ENCODE measurements at places on chromosomes 3 and 15. TPM values are rescaled to one million over a fixed set of nuclear protein-coding genes. Genes with fewer than 3 reads are reported as not detected.

DNA sequence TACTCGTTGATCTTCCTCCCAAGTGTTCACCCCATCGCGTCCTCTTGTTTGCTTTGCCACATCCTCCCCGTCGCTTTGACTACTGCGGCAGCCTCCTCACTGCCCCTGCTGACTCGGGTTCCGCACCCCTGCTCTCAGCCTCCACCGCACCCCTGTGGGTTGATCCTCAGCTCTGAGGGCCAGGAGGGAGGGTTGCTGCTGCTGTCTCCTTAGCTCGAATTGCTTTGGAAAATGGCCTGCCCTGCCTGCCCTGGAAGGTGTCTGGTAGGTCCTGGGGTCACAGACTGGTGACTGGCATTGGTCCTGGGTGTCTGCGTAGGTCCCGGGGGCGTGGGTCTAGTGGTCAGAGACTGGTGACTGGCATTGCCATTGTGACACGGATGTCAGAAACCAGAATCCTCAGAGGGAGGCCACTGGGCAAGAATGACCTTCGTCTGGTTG lies 9.4 kb downstream of the MUC4 start:
- peaks cover 21% of the 10 kb centered on the region for H3K27me3 ChIP-seq
- peaks cover 58% of the 10 kb centered on the region for H3K4me1 ChIP-seq
- H3K4me3 ChIP-seq = peak overlapping the region; percentile 16
- DNase-seq = peak; percentile 81

DNA sequence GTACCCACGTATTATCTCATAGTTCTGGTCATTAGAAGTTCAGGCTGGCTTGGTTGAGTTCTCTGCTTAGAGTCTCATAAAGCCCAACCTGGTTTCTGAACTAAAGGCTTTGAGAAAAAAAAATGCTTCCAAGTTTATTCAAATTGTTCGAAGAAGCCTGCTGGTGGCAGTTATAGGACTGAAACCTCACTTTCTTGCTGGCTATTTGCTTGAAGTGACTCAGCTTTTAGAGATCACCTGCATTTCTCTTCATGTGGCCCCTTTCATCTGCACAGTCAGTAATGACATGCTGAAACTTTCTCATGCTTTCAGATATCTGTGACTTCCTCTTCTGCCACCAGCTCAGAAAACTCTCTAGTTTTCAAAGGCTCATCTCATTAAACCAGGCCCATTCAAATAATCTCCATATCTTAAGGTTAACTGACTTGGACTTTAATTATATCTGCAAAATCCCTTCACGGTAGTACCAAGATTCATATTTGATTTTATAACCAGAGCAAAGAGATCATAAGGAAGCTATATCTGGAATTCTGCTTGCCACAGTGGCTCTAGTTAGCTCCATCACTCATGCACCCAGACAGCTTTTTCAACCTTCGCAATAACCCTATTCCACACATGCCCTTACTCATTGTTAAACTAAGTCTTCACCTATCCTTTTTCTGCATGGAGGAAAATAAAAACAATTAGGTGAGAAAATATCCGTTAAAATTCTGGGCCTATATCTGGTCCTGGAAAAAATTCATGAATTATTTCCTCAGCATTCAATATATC lies 433.8 kb upstream of the CBLB start:
- no peaks in the 10 kb centered on the region for H3K27me3 ChIP-seq
- peaks cover 47% of the 10 kb centered on the region for H3K4me1 ChIP-seq
- H3K27ac ChIP-seq = peak overlapping the region; percentile 49
- DNase-seq = peak; percentile 55

DNA sequence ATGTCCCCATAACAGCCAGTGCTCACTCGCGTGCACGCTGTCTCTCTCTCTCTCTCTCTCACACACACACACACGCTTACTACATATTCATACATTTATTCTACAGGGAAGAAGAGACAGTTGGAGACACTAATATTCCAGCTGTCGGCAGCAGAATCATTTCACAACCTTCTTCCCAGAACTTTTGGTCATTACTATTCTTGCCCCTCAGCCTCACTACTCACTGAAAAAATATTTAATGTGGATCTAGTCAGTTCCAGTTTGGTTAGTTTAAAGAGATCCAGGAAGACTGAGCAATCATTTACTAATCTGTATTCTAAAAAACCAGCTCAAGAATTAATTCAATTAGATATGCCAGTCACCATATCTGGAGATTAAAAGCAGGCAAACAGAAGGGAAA lies 394.9 kb downstream of the PTPRG start:
- no peak for DNase-seq
- no peak overlapping the region for H3K4me3 ChIP-seq
- no peaks in the 10 kb centered on the region for H3K27me3 ChIP-seq

- no peak for DNase-seq
- peaks cover 29% of the 10 kb centered on the region for H3K27me3 ChIP-seq
- no peak overlapping the region for H3K27ac ChIP-seq
- no peaks in the 10 kb centered on the region for H3K36me3 ChIP-seq
- H3K4me1 ChIP-seq = no peaks in the 10 kb centered on the region
These were observed 23.1 kb downstream of the LRRC31 start for GRCh38 chr3:169846458-169847193.

DNA sequence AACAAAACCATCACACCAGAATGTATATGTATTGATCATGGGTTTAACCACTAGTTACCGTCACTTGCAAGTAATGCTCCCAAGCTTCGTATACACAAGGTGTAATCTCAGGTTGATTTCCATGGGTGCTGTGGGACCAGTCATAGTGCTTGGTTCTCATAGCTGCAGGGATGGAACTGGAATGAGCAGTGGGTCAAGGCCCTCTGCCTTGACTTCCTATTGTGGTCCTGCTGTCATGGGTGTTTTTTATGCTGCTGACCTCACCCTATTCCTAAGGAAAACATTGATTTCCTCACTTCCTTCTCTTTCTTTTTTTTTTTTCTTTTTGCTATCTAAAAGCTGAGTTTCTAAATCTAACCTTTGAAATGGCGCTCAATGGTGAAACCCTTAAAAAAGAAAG lies 325.6 kb upstream of the RASGRP1 start:
- no peak overlapping the region for H3K27ac ChIP-seq
- no peaks in the 10 kb centered on the region for H3K4me1 ChIP-seq
- peaks cover 4% of the 10 kb centered on the region for H3K27me3 ChIP-seq
- H3K4me3 ChIP-seq = no peak overlapping the region

The MGLL gene
- total RNA-seq = 5.0 TPM

The SI gene
- total RNA-seq = not detected

The CCR4 gene
- total RNA-seq = 22.8 TPM

The TGFBR2 gene
- 47.3 TPM for total RNA-seq

DNA sequence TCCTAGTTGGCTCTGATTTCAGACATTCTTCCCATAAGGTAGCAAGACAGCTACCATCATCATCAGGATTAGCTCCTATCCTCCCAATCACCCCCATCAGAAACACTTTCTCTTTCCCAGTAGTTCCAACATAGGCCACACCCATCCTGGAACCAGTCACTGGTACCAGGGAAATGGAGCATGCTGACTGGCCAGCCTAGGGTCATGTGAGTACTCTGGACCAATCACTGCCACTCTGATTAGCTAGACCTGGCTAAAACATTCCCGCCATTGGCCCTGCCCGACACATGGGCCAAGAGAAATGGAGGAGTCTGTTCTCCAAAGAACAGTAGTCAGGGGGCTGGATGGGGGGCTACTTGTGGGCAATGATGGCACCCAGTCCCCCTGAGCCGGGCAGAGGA lies 12.4 kb downstream of the EFCC1 start:
- H3K27ac ChIP-seq = no peak overlapping the region
- no peak for DNase-seq
- no peaks in the 10 kb centered on the region for H3K27me3 ChIP-seq
- no peaks in the 10 kb centered on the region for H3K36me3 ChIP-seq

DNA sequence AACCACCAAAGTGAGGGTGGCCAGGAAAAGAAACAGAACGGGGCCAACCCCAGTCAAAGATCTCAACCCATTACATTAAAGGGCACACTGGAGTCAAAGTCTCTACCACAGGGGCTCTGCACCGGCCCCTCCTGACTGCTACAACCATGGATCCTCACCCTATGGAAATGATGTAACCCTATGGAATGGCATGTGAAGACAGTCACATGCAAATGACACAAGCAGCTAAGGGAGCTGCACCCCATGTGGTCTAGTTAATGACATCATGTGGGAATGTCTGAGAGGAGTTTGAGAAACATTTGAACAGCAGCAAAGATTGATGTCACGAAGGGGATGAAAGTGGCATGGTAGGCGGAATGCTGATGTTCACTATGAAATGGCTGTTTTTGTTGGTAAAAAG lies 298.2 kb upstream of the SLCO3A1 start:
- DNase-seq = no peak
- no peak overlapping the region for H3K27ac ChIP-seq
- H3K27me3 ChIP-seq = no peaks in the 10 kb centered on the region
- H3K4me1 ChIP-seq = no peaks in the 10 kb centered on the region
- no peaks in the 10 kb centered on the region for H3K36me3 ChIP-seq
- H3K4me3 ChIP-seq = no peak overlapping the region

Data from activated CD8-positive, alpha-beta memory T cell treated with anti-CD3 and anti-CD28 coated beads, Interleukin-2, amount 10 ng/mL, durations not matched to agents 7 days and 5 days (primary cell).